ENCODE measurements at places on chromosomes 16 and 17. TPM values are rescaled to one million over a fixed set of nuclear protein-coding genes. Genes with fewer than 3 reads are reported as not detected.

GRCh38 chr17:76720941-76721340 is 5.5 kb downstream of the JMJD6 start:
- no peak for DNase-seq

DNA sequence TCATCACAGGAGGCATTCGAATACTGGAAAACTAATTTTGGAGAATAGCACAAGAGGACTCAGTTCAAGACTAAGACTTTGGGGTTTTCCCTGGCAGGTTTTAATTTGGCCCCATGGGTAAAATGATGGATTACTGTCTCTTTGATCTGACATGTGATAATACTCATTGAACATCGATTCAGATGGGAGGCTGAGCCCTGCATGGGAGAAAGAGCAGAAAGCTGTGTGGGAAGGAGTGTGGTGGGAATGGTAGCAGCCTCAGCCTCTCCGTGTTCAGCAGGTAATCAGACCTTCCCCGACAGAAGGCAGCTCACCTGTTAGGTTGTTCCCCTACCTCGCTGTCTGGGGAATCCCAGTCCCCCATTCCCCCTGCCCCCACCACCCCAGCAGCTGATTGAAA is 124.7 kb upstream of the TNRC6C start:
- DNase-seq: no peak

The CRYBA1 gene
- total RNA-seq: not detected

- DNase-seq: no peak
These were observed 14.4 kb downstream of the CHCT1 start for GRCh38 chr17:60436676-60437075.

The RAB37 gene
- total RNA-seq: not detected

Measured in IMR-90 (cell line).